ENCODE measurements at places on chromosomes 1 and 21. TPM values are rescaled to one million over a fixed set of nuclear protein-coding genes. Genes with fewer than 3 reads are reported as not detected.
A peak's percentile ranks its signal among the peaks of the same experiment; 100 is the strongest.

GRCh38 chr1:94805912-94806311, 14.2 kb upstream of the SLC44A3 start:
- DNase-seq, result peak; percentile 57

- no peak for DNase-seq
Observed at GRCh38 chr1:207470927-207471326, 16.8 kb downstream of the CR2 start.

DNA sequence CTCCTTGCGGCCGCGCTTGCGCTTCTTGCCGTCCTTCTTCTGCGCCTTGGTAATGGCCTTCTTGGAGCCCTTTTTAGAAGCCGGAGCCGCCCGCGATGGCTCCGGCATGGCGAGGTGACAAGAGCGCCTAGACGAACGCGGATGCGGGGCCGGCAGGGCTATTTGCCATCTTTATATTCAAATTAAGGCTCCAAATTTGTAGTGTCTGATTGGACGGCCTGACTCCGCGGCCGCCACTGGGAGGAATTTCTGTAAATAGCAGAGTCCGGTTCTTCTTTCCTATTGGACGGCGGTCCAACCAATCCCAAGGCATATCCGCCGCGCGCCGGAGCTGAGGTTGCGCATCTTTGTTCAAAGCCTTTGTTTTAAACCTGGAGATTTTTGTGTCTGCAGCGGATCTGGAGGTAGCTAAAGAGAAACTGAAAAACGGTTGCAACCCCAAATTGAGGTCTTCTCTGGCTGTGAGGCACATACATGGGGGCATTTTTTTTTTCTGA, 22.6 kb upstream of the RNF187 start:
- no peak for DNase-seq

- DNase-seq, result no peak
Observed at GRCh38 chr1:101247404-101248287, 10.8 kb downstream of the S1PR1 start.

GRCh38 chr1:172623748-172624147, 35.2 kb upstream of the FASLG start:
- no peak for DNase-seq

DNA sequence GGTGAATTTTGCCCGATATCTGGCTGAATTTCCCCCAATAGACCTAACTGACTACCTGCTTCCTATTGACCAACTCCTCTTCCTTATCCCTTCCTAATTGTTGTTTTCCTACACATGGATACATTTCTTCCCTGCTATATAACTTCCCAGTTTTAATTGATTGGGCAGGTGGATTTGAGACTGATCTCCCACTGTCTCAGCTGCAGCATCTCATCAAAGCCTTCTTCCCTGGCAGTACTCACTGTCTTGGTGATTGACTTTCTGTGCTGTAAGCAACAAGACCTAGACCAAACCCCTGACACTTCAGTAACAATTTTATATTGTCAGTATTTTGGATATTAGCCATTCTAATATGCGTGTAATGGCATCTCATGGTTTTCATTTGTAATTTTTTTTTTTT, 11.3 kb upstream of the PLA2G2A start:
- DNase-seq, result no peak

DNA sequence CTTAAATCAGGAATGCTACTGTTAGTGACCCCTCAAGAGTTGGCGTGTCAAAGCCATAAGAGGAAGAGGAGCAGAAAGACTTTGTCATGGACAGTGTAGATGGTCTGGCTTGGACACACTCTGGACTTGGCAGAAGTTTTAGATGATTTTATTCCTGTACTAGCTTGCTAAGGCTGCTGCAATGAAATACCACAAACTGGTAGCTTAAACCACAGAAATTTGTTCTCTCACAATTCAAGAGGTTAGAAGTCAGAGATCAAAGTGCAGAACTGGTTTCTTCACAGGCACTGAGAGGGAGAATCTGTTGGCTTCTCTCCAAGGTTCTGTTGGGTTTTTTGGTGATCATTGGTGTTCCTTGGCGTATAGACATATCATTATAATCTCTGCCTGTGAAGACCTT, 869.8 kb upstream of the B3GALT2 start:
- no peak for DNase-seq

DNA sequence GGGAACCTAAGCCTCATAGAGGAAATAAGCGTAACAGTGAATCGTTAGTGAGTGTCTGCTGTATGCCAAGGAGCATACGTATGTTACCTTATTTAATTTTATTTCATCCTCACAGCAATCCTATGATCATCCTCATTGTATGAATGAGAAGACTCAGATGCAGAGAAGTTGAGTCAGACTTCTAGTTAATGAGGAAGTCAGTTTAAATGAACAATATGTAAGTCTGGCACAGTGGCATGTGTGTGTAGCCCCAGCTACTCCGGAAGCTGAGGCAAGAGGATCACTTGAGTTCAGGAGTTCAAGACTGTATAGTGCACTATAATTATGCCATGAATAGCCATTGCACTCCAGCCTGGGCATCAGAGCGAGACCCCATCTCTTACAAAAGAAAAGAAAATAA, 148.0 kb downstream of the ZZZ3 start:
- DNase-seq, result no peak

TRAF3IP3 gene
- 1.4 TPM for total RNA-seq

PTPRC gene
- total RNA-seq, result 5.4 TPM

COL16A1 gene
- 1.9 TPM for total RNA-seq

DNA sequence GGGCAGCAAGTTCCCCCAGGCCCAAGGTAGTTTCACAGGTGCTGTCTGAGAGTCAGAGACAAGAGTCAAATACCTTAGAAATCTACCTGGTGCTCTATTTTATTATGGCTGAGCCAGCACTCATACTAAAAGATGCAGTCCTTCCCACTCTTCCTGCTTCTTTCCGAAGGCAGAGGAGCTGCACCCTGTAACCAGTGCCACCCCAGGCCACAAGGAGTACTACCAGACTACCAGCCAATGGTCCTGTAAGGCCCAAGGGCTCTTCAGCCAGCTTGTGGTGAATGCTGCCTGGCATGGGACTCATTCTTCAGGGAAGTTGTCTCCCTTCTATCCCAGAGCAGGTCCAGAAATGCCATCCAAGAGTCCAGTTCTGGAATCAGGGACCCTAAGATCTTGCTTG, 203.8 kb upstream of the DUSP10 start:
- DNase-seq, result no peak

PAQR7 gene
- total RNA-seq, result 5.1 TPM

DNA sequence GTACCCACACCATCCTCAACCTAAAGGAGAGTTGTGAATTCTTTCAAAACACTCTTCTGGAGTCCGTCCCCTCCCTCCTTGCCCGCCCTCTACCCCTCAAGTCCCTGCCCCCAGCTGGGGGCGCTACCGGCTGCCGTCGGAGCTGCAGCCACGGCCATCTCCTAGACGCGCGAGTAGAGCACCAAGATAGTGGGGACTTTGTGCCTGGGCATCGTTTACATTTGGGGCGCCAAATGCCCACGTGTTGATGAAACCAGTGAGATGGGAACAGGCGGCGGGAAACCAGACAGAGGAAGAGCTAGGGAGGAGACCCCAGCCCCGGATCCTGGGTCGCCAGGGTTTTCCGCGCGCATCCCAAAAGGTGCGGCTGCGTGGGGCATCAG, 638 bp upstream of the OLIG2 start:
- no peak for DNase-seq

- DNase-seq, result no peak
Observed at GRCh38 chr1:110538075-110538474, 19.1 kb upstream of the KCNA10 start.

GRCh38 chr1:41110736-41111135, 89.2 kb upstream of the SLFNL1 start:
- no peak for DNase-seq

- peak; percentile 53 for DNase-seq
Observed at GRCh38 chr1:35726450-35727433, 8.1 kb upstream of the C1orf216 start.

KCNA3 gene
- total RNA-seq, result 0.43 TPM

CYP4A22 gene
- total RNA-seq, result 69.9 TPM

DNA sequence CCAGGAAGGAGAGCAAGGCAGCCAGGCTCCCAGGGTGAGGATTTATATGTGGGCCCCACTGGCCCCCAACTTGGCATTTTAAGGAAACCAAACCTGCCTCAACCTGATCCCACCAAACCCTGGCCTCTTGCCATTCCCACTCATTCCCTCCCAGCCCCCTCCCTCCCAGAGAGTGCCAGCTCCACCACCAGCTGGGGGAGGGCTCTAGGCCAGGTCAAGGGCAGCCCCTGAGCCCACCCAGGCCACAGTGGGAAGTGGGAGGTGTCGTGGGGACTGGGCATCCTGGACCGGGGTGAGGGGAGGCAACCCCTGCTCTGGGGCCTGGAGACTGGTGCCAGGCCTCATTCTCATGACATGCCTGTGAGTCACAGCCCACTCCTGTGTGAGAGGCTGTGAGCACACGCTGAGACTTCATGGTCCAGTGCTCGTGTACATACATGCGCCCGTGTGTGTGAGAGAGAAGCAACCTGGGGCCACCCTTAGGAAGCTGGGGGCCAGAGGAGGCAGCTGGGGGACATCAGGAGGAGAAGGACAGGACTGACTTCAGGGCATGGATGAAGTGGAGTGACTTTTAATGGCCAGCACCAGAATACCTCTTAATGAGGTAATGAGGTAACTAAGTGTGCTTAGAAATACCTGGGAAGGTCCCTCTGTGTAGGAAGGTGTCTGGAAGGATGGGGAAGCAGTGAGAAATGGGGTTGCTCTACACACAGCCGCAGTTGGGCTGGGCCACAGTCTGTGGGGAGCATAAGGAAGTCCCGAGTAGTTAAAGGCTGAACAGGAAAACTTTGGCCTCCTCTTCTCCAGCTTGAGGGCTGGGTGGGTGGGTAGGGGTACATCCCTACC, at the start of gene S100A2:
S100A2 (minus strand) TSS at position 316 of the 846 bp plus-strand sequence. CDS start 1,967 bp downstream, outside the sequence.
- no peak for DNase-seq

- no peak for DNase-seq
Observed at GRCh38 chr1:196105901-196106300, 502.3 kb downstream of the KCNT2 start.

- DNase-seq, result no peak
Observed at GRCh38 chr1:59177756-59178155, 119.1 kb upstream of the FGGY start.

DNA sequence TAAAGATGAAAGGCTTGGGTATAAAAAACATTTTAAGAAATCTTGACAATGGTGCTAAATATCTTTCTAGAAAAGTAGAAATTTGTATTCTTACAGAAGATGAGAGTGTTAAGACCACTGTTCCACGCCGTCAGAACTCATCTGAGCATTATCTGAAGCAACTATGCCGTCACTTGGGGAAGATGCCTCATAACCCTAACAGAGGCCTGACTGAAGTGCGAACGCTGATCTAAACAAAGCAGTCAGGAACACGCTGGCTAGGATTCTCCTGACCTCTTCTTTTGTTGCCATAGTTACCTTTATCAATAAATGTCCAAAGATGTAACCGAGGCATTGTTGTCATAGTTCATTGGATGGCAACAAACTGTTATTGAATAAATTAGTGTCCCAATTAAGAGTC, 612.4 kb downstream of the LTN1 start:
- DNase-seq, result no peak

DNA sequence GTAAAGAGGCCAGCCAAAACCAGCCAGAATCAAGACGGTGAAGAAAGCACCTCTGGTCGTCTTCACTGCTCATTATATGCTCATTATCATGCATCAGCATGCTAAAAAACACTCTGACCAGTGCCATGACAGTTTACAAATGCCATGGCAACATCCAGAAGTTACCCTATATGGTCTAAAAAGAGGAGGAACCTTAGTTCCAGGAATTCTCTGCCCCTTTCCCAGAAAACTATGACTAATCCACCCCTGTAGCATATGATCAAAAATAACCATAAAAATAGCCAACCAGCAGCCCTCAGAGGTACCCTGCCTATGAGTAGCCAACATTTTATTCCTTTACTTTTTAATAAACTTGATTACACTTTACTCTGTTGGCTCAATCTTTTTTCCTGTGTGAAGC, 34.2 kb upstream of the PBX1 start:
- no peak for DNase-seq

PACC1 gene
- total RNA-seq, result 1.2 TPM

DNA sequence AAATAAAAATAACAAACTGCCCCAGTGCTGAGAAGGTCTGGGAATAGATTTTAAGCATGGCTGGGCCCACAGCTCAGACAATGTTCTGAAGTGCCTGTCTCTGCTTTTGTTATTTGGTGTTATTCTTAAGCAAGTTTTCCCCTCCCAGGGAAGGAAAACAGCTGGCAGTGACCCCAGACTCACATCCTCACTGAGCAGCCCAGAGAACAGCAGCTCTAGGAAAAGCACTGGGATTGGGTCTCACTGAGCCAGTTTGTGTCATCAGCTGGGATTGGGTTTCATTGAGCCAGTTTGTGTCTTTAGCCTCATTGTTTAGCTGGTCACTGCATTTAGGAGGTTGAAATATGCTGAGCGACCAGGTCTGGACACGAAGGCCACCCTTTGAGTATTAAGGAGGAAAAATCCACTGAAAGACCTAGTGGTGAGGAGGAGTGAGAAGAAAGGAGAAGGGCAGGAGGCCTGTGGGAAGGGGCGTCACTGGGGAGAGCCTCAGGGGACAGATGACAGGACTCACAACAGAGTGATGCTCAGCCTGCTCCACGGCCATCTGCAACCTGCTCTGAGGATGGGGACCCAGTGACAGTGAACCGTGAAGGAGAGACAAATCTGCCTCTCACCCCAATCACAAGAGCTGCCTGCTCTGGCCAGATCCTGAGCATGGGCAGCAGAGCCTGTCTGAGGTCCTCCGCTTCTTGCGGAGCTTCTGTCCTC, 103.8 kb downstream of the TOMM20 start:
- DNase-seq, result peak; percentile 35

- no peak for DNase-seq
Observed at GRCh38 chr21:27564684-27565301, 597.9 kb upstream of the ADAMTS5 start.

- no peak for DNase-seq
Observed at GRCh38 chr1:56188855-56189254, 390.5 kb downstream of the PLPP3 start.

DNA sequence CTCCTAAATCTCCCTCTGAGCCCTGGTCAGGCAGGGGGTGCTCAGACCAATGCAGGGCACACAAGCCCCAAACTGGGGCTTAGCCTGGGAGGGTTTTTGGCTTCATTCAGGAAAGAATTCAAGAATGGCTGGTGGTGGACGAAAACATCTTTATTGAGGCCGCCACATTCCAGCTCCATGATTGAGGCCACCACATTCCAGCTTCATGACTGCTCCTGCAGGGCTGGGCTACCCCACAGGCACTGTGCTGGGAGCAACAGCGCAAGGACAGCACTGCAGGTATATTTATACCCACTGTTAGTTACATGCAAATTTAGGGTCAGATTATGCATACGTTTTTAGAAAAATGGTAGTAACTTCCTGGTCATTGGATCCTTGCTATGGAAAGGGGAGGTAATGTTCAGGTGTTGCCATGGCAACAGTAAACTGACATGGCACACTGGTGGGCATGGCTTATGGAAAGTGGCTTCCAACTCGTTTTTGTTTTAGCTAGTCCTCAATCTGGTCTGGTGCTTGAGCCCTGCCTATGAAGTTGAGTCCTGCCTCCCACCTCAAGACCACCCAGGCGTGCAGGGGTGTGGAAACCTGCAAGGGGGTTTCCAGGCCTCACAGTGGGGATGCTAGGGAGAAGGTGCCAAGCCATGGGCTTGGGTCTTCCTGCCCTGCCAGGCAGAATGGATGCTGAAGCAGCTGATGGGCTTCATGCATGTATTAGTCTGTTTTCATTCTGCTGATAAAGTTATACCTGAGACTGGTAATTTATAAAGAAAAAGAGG, 348.7 kb upstream of the AJAP1 start:
- DNase-seq, result no peak

- no peak for DNase-seq
Observed at GRCh38 chr1:164804366-164804765, 245.4 kb downstream of the PBX1 start.

- DNase-seq, result no peak
Observed at GRCh38 chr1:81978945-81979344, 178.2 kb downstream of the ADGRL2 start.

- peak; percentile 83 for DNase-seq
Observed at GRCh38 chr1:156082309-156083091, at the start of gene MEX3A. MEX3A (minus strand) TSS chr1:156082465; CDS start chr1:156081998, 467 bp downstream.

NEK2 gene
- total RNA-seq, result 0.13 TPM

MORN1 gene
- total RNA-seq, result 6.7 TPM

All from left lobe of liver (tissue), 2 donors.